ENCODE measurements at places on chromosomes 11 and 22.
A peak's percentile ranks its signal among the peaks of the same experiment; 100 is the strongest.

- DNase-seq = no peak
Measured at GRCh38 chr11:1077417-1078119, 2.9 kb downstream of the MUC2 start.

DNA sequence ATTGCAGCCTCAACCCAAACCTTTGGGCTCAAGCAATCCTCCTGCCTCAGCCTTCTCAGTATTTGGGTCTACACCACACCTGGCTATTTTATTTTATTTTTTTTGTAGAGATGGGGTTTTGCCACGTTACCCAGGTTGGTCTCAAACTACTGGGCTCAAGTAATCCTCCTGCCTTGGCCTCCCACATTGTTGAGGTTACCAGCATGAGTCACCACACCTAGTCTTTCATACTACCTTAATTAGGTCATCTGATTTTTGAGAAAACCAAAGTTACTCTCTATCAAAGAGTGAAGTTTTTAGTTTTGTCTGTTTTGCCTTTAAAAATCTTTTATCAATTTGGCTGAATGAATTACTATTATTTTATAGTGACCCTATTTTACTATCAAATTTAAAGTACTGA lies 335.6 kb upstream of the LRRC4C start:
- DNase-seq = no peak

GRCh38 chr22:50243685-50244419 lies 971 bp downstream of the TUBGCP6 start:
- DNase-seq = no peak

- DNase-seq = no peak
Measured at GRCh38 chr22:32475468-32476010, 928 bp downstream of the FBXO7 start.

- no peak for DNase-seq
Measured at GRCh38 chr22:39873965-39874364, 19.6 kb downstream of the ENTHD1 start.

DNA sequence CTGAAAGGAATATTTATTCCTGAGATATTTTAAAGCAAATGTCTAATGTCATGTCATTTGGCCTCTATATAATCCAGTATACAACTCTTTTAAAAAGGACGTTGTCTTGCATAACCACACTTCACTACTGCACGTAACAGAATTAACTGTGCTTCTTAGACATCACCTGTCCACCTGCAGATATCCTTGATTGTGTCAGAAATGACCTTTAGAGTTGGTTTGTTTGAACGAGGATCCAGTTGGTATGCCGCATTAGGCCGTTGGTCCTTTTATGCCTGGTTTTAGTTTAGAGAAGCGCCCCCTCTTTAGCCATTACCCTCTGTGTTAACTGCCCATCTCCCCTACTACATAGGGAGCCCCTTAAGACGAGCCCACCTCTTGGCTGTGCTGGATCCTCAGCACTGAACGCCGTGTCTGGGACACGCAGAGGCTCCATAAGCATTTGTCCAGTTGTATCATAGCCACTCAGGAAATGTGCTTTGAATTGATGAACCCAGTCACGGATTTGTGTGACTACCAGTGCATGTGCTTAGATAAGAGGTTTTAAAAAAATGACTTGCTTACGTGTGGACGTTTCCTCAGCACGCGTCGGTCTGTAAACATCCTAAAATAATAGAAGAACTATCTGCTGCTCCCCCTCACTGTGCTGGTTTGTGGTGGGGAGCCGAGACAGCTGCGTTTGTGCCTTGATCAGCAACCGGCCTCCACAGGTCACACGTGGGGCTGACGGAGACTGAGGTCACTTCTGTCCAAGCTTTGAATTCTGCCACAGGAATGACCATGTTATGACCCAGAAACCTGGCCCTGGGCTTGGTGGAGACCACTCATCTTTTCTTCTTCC lies 4.0 kb downstream of the MICAL2 start:
- no peak for DNase-seq

DNA sequence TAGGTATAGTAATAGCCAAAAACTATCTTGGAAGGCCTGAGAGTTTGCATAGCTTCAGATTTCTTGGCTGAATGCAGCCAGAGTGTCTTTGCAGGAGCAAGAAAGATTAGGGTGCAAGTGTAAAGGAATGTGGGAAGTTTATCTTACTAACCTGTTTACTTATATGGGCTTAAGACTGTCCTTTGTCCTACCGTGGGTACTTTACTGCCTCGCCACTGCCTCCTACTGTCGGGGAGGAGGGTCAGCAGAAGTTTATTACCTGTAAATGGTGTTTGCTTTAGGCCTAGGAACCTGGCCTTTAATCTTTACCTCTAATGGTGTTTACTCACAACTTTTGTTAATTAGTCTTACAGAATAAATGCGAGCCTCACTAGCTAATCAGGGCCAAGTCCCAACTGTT lies 633.8 kb downstream of the DLG2 start:
- DNase-seq = no peak

- no peak for DNase-seq
Measured at GRCh38 chr11:35387111-35387982, 32.0 kb downstream of the SLC1A2 start.

DNA sequence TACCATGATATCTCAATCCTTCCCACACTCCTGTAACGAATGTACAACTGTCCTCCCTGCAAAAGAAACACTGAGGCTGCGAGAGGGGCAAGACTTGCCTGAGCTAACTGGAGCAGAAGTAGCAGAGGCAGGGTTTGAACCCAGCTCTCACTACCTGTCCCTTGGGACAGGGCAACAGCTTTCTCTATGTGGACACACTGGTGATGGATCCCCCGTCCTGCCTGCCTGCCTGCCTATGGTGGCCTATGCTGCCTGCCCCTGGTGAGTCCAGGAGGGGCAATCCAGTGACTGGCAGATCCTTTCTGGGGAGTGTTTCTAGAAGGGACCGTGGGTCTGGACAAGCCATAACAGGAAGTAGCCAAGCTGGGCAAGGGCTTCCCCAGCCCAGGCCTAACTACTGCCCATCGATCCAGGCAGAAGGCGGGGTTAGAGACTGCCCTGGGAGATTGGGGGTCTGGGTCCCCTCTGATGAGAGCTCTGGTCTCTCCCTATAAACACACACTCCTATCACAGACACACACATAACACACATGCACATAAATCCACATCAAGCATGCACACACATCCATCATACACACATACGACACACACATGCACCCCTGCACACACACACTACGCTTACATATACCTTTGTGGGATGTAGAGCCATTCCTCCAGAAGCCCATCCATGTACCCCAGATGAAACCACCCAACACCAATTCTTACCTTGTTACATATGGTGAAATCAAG lies 1.1 kb upstream of the EMID1 start:
- DNase-seq = no peak

- DNase-seq = no peak
Measured at GRCh38 chr11:131481971-131482370, 111.6 kb downstream of the NTM start.

GRCh38 chr11:10436224-10436623 lies 18.8 kb upstream of the AMPD3 start:
- no peak for DNase-seq

DNA sequence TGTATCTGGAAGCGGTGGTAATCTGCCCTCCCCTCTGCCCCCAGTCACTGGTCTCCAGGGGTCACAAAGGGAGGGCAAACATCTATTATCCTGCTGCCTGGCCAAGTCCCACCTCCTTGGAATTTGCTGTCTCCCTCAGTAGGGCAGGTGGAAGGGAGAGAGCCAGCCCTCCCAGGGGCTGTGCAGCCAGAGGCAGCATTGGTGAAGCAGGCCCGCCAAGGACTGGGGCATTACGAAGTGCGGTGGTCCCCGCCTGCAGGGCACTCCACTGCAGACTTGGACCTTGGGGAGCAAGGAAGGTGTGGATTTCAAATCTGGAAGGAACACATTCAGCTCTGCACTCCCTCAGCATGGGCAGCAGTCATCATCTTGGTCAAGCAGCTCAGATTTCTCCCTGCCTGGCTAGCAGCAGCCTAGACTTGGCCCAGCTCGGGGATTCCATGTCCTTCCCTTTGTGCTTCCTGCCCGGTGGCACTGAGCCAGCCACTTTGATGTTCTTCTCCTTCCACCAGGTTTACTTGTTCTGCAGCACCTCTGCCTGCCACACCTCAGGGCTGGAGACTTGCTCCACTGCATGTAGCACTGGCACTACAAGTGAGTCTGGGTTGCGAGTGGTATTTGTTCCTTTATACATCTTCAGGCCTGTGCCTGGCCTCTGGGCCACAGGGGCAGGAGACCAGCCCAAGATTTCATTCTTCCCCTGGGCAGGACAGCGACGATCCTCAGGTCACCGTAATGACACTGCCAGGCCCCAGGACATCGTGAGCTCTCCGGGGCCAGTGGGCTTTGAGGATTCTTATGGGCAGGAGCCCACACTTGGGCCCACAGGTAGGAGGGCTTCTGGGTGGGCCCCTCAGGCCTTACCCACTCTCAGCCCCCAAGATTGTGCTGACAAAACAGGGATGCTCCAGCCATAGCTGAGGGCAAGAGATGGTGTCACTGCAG lies 7.4 kb downstream of the ZP1 start:
- DNase-seq = no peak

GRCh38 chr11:203945-204586 lies 3.1 kb downstream of the BET1L start:
- no peak for DNase-seq

DNA sequence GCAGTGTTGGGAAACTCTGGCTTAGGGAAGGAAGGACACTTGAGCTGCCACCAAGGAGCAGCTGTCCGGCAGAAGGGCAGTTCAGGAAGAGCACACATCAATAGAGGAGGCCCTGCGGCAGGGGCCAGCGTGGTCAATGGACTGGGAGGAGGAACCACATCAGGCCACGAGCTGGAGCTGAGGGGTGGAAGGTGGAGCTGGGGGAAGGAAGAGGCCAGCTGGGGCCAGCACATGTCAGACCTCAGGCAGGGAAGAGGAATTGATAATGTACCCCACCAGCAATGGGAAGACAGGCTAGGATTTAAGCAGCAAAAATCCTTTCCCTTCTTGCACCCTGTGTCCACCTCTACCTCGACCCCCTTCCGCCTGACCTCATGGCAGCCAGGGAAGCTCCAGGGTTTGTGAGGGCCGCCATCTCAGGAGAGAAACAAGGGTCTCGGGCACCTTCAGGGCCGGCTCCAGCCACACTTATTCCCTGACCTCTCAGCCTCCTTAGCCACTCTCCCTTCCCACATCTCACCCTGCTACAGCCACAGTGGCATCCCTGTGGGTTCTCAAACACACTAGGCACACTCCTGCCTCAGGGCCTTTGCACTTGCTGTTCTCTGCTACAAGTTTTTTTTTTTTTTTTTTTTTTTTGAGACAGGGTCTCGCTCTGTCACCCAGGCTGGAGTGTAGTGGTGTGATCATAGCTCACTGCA lies 157.8 kb upstream of the GRK3 start:
- DNase-seq = no peak

GRCh38 chr11:85673393-85673792 lies 8.5 kb upstream of the CREBZF start:
- no peak for DNase-seq

- DNase-seq = no peak
Measured at GRCh38 chr11:6481924-6482275, 599 bp downstream of the TIMM10B start.

GRCh38 chr11:96329419-96329818 lies 13.6 kb downstream of the MAML2 start:
- no peak for DNase-seq

DNA sequence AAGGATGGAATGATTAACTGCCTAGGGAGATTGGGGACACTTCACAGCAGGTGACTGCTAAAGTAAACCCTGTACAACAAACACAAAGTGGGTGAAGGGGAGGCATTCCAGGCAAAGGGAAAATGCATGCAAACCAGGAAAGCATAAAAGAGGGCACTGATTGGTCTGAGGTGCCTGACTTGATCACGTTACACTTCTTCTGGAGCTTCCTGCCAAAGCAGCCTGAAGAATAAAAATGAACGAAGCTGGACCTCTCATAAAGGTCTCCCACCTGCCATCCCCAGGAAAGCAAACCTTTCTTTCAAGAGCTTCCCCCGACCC lies 46.7 kb upstream of the SCUBE2 start:
- no peak for DNase-seq

DNA sequence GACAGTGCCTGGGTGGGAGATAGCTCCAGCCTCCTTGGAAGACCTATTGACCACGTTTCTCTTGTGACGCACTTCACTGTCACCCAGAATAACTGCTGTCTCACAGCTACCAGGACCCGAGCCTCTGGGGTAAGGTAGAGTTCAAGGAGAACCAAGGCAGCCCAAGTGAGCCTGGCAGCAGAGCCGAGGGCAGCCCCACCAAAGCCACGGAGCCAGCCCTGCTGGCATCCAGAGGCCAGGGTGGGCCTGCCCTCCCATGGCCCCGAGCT lies 32.8 kb downstream of the RSPH14 start:
- DNase-seq = no peak

GRCh38 chr11:71238285-71238875 lies 14.0 kb downstream of the SHANK2 start:
- DNase-seq = no peak

DNA sequence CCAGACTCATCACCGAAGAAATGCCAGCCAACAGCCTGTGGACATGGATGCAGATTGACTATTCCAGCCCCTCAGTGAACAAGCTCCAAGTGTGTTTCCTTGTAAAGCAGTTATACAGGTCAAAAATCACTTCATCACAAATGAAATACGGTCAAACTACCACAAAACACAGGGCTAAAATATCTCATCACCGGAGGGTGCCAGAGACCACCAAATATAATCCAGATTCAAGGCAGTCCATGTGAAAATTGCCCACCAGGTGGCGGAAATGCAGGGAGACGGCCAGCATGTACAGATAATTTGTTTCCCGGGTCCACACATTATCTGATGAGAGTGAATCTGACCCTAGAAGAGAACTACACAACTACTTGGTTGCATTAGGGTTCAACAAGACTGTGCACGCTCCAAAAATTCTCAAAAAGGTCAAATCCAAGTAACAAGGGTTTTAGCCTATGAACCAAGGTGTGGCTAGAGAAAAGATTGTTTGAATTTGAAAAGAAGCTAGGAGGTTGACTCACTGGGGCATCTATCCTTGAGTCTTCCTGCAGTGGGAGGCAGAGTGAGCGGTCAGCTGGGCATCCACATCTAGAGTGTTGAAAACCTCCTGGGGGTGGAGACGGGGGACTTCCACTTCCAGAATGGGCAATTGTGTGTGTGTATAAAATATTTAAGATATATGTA lies 71.7 kb downstream of the IGLL5 start:
- peak; percentile 50 for DNase-seq

DNA sequence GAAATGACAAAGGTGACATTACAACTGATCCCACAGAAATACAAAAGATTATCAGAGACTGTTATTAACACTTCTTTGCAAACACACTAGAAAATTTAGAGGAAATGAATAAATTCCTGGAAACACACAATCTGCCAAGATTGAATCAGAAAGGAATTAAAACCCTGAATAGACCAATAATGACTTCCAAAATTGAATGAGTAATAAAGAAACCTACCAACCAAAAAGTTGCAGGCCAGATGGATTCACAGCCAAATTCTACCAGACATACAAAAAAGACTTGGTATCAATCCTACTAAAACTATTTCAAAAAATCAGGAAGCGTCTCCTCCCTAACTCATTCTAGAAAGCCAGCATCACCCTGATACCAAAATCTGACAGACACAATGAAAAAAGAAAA lies 17.2 kb downstream of the RAB38 start:
- DNase-seq = no peak

GRCh38 chr11:74755395-74755995 lies 6.8 kb downstream of the RNF169 start:
- no peak for DNase-seq

GRCh38 chr11:114274637-114275036 lies 21.6 kb upstream of the NNMT start:
- DNase-seq = no peak

- DNase-seq = no peak
Measured at GRCh38 chr22:25161916-25162530, 37.6 kb upstream of the CRYBB3 start.
